ENCODE measurements at places on chromosomes 1 and 21.
A peak's percentile ranks its signal among the peaks of the same experiment; 100 is the strongest.

- no peak for DNase-seq
These were observed 19.2 kb upstream of the BCL10 start for GRCh38 chr1:85295654-85296053.

GRCh38 chr21:27673581-27673980 is 706.7 kb upstream of the ADAMTS5 start:
- no peak for DNase-seq

GRCh38 chr1:198604975-198605374 is 33.9 kb upstream of the PTPRC start:
- no peak for DNase-seq

DNA sequence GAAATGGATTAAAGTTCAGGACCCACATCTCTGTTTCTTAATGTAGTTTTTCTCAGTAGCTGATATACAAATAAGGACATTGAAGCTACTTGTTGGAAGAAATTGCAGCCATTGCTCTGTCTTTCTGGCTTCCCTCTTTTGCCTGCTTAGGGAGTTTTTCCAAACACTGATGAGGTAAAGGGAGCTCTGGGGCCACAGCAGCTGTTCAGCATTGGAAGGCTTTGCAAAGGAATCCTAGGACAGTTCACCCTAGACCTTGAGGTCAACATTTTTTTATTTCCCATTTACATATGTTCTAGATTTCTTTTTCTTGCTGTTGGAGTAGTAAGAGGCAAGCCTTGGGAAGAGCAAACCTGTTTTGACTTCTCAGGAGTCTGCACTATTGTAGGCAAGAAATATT is 126.9 kb upstream of the PLPPR5 start:
- no peak for DNase-seq

GRCh38 chr1:113742515-113742914 is 16.8 kb downstream of the PHTF1 start:
- DNase-seq: no peak

DNA sequence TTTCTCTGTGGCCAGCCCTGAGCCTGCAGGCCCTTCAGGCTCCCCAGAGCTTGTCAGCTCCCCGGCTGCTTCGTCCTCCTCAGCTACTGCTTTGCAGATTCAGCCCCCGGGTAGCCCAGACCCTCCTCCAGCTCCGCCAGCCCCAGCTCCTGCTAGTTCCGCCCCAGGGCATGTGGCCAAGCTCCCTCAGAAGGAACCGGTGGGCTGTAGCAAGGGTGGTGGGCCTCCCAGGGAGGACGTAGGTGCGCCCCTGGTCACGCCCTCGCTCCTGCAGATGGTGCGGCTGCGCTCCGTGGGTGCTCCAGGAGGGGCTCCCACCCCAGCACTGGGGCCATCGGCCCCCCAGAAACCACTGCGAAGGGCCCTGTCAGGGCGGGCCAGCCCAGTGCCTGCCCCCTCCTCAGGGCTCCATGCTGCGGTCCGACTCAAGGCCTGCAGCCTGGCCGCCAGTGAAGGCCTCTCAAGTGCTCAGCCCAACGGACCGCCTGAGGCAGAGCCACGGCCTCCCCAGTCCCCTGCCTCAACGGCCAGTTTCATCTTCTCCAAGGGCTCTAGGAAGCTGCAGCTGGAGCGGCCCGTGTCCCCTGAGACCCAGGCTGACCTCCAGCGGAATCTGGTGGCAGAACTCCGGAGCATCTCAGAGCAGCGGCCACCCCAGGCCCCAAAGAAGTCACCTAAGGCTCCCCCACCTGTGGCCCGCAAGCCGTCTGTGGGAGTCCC is 45.4 kb downstream of the YARS1 start:
- no peak for DNase-seq

DNA sequence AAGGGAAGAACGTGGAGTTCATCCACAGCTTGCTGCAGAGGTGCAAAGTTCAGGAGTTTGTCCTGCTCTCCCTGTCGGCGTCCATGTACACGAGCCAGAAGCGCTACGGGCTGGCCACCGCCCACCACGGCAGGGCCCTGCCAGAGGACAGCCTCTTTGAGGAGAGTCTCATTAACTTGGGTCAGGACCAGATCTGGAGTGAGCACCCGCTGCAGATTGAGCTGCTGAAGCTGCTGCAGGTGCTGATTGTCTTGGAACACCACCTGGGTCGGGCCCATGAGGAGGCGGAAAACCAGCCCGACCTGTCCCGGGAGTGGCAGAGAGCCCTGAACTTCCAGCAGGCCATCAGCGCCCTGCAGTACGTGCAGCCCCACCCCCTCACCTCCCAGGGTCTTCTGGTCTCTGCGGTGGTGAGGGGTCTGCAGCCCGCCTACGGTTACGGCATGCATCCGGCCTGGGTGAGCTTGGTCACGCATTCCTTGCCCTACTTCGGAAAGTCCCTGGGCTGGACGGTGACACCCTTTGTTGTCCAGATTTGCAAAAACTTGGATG is 73.8 kb upstream of the MORC3 start:
- DNase-seq: peak; percentile 36

- DNase-seq: peak; percentile 28
These were observed 70.1 kb downstream of the EPHB2 start for GRCh38 chr1:22780696-22781095.

DNA sequence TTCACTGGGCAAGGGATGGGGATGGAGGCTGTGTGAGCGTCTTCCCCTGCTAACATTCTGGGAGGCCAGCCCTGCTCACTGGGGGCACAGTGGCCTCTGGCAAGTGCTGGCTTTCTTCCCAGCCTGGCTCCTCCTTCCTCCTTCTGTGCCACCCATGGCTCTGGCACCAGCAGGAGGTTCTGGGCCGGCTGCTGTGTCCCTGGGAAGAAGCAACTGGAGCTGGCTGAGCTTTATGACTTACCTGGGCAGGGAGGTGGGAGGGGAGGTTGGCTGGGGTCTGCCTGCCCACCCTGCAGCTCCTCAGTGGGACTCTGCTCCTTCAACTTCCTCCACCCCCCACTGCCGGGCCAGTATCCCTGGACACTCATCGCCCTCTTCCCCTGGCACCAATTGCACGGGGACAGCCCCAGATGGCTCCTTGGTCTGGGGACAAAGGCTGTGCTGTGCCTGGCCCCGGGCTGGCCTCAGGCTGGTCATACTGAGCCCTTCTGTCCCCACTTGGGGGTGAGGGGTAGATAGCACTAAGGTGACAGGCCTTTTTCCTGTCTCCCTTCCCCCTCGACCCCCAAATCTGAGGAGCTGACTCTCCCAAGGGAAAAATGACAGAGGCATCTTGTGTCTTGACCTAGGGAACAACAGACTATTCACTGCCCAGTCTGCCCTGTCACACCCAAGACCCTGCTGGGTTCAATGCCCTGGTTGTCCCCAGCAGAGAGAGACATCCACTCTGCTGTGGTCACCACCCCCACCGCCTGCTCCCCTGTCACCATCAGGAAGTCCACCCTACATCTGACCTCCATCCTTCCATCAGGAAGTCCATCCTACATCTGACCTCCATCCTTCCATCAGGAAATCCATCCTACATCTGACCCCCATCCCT is 14.4 kb downstream of the CDK18 start:
- no peak for DNase-seq

DNA sequence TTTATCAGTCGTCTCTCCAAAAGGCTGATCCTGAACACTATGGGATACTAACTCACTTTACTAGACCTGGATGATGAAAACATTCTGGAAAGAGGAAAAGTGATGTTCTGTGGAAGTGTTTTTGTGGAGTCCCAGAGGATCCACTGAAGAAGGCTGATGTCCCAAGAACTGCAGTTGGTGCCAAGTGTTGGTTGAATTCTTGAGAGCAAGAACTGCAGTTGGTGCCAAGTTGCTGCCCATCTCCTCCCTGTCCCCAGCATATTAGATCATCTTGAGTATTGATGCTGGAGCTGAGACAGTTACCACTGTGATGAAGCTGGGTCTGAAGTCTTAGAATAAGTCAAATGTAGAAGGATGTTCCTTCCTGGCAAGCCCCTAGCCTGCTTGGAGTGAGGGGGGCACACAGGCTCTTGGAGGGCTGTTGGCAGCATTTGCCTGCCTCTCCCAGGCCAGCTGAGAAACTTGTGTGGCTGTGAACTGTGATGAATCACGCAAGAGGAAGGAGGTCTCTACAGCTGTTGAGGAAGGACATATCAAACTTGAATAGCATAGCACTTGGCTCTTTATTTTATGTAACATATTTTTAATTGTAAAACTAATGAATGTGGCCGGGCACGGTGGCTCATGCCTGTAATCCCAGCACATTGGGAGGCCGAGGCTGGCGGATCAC is 48.1 kb downstream of the DNAJC6 start:
- DNase-seq: no peak

DNA sequence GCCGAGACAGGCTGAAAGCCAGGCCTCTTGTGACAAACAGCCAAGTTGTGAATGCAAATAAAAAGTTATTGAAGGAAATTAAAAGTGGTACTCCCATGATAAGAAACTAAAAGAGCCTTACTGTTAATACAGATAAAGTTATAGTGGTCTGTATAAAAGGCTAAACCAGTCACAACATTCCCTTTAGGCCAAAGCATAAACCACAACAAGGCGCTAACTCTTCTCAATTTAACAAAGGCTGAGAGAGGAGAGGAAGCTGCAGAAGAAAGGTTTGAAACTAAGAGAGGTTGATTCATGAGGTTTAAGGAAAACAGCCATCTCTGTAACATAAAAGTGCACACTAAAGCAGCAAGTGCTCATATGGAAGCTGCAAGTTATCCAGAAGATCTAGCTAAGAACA is 10.7 kb downstream of the C1orf105 start:
- DNase-seq: no peak

DNA sequence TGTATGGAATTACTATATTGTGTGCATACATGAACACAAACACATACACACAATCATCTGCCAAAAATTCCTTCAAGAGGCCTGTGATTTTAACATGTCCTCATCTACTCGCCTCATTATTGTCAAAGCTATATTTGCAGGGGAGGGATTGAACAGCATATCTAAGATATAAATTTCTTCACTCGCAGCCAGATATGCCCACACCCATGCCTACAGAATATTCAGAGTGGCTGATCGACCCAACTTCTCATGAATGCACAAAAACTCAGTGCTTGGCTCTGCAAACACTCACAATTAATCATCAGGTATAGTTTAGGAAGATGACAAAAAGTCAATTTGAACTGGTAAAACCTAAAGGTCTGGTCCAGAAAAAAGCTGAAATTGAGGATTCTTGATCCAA is 25.1 kb upstream of the CCN1 start:
- no peak for DNase-seq

DNA sequence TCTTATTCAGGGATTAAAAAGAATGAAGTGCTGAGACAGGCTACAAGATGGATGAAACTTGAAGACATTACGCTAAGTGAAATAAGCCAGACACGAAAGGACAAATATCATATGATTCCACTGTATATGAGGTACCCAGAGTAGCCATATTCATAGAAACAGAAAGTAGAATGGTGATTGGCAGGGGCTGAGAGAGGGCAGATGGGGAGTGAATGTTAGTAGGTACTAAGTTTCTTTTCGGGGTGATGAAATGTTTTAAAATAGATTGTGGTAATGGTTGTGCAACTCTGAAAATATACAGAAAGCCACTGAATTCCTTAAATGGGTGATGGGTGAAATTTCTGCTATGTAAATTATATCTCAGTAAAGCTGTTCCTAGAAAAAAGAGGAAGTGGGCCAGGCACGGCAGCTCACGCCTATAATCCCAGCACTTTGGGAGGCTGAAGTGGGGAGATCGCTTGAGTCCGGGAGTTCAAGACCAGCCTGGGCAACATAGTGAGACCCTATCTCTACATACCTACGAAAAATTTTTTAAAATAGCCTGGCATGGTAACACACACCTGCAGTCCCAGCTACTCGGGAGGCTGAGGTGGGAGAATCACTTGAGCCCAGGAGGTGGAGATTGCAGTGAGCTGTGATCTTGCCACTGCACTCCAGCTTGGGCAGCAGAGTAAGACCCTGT is 15.9 kb downstream of the SLC27A3 start:
- no peak for DNase-seq

GRCh38 chr1:43448955-43449707 is 4.6 kb downstream of the HYI start:
- no peak for DNase-seq

- no peak for DNase-seq
These were observed 86.1 kb upstream of the S1PR1 start for GRCh38 chr1:101150670-101151069.

GRCh38 chr21:20020026-20020425 is 978.2 kb upstream of the NCAM2 start:
- no peak for DNase-seq

- DNase-seq: no peak
These were observed 15.5 kb upstream of the POFUT2 start for GRCh38 chr21:45303091-45303615.

DNA sequence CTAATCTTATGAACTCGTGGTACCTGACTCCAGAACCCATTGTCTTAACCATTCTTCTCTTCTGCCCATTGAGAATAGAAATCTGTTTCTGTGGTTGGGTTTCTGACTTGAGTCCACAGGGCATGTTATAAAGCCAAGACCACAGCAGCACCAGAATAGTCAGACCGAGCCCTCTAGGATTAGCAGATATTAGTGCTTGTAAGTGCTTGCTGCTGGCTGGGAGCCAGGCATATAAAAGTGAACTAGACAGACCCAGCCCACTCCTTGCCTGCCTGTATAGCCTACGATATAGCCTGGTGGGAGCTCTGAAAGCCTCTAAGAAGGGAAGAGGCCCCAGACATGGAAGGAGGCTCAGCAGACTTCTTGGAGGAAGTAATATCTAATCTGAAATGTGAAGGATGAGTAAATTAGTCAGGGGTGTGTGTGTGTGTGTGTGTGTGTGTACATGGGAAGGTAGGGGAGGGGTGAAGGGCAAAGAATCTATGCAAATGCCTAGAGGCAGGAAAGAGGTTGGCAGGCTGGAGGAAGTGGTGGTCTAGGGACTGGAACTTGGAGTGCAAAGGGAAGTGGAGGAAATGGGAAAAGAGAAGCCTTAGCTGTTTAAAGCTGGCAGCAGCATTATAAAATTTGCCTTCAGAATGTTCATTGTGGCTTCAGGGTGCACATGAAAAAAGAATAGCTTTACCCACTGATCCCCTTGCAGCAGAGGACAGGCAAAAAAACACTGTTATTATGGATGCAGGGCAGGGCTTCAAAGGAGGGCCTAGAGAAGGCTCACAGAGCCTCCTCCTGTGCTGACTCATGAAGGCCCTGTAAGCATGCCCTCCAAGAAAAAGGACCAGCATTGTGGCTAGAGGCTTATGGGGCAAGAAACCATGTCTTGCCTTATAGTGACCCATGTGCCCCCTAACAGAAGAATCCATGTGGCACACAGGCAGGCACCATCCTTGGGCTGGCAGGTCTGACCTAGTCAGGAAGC is 169.2 kb downstream of the LMX1A start:
- DNase-seq: no peak

DNA sequence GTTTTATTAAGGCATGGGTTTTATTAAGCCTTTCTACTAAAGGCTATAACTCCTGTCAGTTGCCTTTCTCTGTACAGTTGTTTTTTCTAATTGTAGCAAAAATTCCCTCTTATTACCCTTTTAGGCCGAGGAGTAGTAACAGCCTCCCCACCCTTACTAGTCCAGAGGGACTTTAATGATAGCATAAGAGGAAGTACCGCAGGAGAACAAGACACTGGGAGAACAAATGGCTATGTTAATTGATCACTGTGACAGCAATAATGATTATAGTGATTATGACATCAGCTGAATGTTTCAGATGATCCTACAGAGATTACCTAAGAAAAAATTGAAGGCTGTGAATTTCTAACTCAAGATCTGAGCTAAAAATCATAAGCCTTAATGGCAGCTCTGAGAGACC is 383.0 kb upstream of the PTBP2 start:
- no peak for DNase-seq

GRCh38 chr1:165815725-165816124 is 11.7 kb upstream of the UCK2 start:
- DNase-seq: no peak
